ENCODE measurements at places on chromosomes 5 and 9.

DNA sequence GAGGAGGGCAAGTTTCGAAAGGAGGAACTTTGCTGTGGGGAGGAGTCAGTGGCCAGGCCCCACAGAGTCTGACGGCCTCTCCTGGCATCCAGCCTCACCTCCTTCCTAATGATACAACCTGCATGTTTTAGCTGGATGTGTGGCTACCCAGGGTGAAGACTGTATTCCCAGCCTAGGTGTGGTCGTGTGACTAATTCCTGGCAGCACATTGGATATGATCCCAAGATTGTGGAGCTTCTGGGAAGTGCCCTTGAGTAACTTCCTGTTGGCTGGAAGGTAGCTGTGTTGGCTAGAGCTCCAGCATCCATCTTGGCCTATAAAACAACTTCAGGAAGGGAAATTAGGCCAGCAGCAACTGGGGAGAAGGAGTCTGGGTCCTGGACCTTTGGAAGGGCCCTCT is 19.0 kb upstream of the LPCAT1 start:
- DNase-seq, result peak; percentile 38

DNA sequence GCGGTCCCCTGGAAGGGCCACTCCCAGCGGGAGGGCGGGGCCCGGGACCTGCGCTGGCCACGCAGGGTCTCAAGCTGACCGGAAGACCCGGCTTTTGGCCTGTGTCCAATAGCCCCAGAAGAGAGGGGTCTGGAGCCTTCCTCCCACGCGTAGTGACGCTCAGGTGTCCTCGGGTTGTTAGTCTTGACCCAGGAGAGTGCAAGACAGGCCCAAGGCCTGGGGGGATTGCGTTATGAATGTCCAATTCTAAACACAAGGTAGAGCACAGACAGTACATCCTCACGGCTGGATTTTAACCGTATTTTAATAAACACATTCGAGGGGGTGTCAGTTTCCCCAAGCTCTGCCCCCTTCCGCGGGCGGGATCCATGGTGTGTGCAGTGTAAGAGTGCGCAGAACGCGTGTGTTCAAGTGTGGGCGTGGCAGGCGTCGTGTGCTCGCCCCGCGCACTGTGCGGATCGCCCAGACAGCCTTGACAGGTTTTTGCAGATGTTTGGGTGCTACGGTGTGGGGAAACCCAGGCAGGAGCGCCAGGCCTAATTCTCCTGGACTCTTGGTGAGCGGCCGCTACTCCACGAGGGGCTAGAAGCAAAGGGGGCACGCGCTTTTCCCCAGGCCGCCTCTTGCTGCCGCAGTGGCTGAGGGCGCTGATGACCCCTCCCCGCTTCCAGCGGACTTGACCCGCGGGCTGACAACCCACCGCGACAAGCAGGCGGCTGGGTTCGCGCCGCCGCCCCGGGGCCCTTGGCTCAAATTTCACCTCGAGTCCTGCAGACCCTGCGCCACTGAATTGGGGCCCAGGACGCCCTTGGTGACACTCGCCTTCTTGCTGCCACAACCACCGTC is 6.1 kb upstream of the DMRT3 start:
- DNase-seq, result no peak

- no peak for DNase-seq
Observed at GRCh38 chr5:109324351-109324750, 85.4 kb downstream of the PJA2 start.

- no peak for DNase-seq
Observed at GRCh38 chr5:93184041-93184440, 397.0 kb downstream of the NR2F1-AS1 start.

- DNase-seq, result no peak
Observed at GRCh38 chr5:173814053-173814452, 74.1 kb upstream of the CPEB4 start.

DNA sequence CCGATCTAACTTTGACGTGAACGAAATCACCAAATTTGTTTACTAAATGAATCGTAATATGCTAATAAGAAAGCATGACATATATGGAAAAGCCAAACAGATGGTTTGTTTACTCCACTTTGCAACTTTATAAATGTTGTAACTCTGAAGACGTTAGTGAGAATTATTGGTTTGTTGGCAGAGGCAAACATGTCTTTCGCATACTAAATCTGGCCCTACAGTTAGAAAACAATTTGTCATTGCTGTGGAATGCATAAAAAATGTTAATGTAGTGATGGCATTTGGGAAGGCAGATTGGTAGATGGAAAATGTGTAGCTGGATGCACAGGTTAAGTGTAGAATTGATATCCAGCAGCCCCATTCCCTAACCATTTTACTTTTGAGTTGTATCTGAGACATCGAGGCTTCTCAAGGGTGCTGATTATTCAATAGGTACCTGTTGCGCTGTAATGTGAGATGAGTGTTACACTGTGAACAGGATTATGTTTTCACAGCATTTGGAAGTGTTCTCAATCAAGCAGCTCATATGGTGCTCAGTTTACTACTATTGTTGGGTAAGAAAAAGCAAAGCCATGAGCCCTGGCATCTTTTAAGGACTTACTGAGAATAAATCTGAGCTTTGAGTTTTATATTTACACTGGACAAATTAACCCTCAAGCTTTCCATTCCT is 444.8 kb downstream of the BNC2 start:
- no peak for DNase-seq

DNA sequence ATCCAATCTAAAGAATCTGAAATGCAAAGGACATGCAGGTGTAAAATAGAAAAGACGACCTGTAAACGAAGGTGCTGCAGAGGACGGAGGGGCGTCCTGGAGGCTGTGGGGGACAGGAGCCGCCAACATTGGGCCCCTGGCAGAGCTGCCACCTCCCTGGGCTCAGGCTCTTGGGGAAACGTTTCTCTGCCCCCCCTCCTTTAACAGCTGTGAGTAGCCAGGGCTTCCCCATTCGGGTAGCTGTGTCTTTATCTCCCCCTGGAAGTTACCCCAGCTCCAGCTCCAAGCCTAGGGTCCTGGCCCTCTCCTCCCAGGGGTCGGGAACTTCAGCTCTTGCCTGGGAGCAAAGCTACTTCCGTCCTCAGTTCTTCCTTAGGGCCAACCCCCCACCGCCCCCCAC is 51.5 kb downstream of the PSD2 start:
- DNase-seq, result no peak

DNA sequence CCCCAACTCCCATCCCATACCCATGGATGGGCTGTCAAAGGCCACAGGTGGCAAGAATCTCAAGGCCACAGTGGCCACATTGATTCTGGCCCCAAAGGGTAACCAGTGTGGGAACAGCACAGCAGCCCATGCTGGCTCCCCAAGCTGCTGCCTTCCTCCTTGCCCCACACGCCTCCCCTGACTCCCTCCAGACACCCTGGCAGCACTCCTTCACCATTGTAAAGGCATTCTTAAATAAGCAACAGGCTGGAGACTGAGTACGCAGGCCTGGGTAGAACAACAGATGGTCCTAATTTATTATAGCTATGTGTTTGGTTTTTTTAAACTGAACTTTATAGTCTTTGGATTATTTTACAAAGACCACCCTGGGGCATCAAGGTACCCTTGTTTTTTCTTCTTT is 158.8 kb downstream of the TSSK1B start:
- no peak for DNase-seq

DNA sequence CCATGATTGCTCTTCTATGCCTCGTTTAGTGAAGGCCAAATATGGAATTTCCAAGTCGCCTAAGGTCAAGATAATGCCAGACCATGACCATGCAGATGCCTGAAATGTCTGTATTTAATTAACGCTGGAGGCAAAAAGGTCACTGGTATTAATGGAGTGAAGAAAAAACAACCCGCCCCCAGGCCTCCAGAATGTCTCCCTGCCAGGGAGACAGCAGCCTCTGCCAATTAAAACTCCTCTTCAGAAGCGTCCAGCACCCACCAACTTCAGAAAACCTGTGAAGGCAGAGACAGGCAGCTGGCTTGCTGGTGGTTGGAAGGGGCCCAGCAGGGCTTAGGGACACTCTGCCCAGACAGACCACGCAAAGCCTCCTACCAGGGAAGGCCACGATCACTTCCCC is 94.4 kb downstream of the VAV2 start:
- DNase-seq, result no peak

GRCh38 chr5:158943569-158943968 is 156.1 kb downstream of the EBF1 start:
- DNase-seq, result no peak

DNA sequence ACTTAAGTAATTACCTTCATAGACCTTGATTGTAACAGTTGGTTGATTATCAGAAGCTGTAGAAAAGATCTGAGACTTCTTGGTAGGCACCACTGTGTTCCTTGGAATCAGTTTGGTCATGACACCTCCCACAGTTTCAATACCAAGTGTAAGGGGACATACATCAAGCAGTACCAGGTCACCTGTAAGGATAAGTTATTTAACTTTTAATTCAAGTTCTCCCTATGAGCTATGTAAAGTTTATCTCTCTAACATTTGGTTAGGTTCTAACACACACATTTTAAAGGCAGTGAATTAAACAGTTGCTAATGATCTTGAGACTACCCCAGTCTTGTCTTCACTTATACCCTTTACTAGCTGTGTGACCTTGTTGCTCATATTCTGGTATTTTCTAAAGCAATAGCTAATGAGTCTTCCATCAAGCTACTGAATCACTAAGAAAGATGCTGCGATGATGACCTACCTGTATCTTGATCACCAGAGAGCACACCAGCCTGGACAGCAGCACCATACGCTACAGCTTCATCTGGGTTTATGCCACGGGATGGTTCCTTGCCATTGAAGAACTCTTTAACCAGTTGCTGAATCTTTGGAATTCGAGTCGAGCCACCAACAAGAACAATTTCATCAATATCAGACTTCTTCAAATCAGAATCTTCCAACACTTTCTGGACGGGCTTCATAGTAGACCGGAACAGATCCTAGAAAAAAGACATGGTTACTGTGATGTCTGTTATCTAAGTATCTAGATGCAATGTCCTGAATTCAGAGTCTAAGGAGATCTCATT is 2.8 kb downstream of the HSPA5 start:
- DNase-seq, result no peak

DNA sequence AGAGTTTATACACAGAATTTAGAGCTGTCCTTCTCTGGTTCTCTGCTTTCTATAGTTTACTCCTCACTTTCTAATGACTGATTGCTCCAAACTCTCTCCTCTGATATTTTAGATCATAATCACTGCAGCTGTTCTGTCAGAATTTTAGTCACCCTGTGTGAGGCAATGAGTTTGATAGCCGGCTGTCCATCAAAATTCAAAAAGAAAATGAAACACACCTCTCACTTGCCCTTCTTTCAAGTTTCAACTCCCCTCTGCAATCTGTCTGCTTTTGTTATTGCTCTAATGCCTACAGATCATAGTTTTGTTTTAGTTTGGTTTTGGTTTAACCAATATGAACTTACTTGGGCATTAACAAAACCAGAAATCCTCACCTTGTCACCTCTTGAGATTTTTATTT is 23.3 kb upstream of the ABLIM3 start:
- DNase-seq, result no peak

- no peak for DNase-seq
Observed at GRCh38 chr5:86968301-86968753, 299.4 kb upstream of the RASA1 start.

- no peak for DNase-seq
Observed at GRCh38 chr9:120252248-120252647, 327.7 kb downstream of the CDK5RAP2 start.

DNA sequence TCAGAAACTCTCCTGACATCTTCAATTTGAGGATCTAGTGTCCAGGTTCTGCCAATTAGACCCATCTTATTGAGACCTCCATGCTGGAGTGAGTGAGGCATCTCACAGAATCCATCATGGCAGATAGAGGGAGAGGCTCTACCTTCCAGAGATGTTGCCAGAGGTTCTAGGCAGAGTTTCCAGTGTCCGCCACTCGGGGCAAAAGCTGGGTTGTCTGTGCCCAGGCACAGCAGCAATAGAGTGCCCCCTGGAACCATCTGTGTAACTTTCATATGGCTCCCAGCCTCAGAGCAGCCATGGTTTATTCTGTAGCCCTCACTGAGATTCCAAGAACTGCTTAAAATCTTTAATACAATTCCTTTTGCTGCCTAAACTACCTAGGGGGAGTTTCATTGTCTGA is 16.6 kb upstream of the CCDC112 start:
- DNase-seq, result no peak
